ENCODE measurements at places on chromosomes 5 and 9.

GRCh38 chr5:17619354-17619753 is 9.2 kb downstream of the TAF11L12 start:
- no peak for DNase-seq

DNA sequence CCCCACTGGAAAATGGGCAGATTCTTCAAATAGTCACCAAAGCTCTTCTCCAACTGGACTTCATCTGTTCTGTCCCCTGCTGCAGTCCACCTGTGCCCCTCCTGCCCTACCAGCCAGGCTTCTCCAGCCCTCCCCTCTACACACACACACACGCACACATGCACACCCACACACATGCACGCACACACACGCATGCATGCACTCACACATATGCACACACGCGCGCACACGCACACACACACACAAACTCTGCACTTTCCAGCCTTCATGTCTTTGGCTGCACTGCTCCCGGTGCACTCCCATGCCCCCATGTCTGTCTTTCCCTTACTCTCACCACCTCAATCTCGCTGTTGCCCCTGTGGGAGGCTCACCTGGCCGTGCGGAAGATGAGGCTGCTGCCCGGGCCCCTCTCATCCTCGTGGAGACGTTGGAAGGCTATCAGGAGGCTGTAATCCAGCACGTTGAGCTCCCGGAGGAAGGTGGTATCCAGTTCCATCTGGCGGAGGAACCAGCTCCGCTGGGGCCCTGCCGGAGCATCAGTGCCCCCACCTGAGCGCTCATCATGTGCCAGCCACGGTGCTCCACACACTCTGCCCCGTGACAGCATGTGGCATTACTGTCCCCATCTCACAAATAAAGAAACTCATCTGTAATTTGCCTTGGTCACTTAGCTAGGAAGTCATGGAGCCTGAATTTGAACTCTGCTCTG is 5.7 kb downstream of the PIP5KL1 start:
- no peak for DNase-seq

GRCh38 chr5:108727236-108727650 is 20.5 kb upstream of the FER start:
- DNase-seq, result no peak

- no peak for DNase-seq
Measured at GRCh38 chr5:104947076-104947475, 1384.5 kb upstream of the NUDT12 start.

GRCh38 chr5:1879292-1880263 is 3.1 kb downstream of the IRX4 start:
- DNase-seq, result no peak

DNA sequence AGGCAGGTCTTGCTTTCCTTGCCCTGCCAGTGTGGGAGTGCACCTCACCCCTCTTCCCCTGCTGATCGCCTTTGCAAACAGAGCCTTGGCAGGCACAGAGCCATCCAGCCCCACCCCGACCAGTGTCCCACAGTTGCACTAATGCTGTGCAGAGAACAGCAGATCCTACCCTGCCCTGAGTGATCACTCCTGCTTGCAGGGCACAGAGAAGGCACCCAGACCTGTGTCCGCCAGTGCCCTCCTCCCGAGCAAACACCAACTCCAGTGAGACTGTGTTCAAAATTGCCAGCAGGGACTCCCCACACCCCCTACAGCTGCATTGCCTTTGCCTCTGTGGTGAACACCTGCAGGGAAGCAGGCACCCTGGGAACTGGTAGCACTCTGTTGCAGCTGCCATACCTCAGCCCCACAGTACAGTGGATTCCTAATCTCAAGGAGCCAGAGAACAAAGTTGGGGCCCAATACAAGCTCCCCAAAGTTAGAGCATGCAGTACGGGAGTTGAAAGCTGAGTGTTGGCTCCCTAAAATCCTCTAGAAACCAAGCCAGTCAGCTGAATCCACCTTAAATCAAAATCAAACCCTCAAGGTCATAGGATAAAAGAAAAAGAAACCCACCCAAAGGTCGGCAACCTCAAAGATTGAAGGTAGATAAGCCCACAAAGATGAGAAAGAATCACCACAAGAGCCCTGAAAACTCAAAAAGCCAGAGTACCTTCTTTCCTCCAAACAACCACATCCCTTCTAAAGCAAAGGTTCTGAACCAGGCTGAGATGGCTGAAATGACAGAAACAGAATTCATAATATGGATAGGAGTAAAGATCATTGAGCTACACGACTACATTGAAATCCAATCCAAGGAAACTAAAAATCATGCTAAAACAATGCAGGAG is 92.9 kb upstream of the PIK3R1 start:
- DNase-seq, result no peak

DNA sequence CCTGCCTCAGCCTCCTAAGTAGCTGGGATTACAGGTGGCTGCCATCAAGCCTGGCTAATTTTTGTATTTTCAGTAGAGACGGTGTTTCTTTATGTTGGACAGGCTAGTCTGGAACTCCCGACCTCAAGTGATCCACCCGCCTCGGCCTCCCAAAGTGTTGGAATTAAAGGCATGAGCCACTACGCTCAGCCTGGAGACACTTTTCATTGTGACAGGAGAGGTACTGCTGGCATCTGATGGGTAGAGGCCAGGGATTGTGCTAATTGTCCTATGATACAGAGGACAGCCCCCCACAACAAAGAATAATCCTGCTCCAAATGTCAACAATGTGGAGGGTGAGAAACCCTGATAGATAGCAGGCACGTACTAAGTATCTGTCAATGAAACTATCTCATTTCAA is 91.3 kb upstream of the SLC25A48 start:
- DNase-seq, result no peak

- no peak for DNase-seq
Measured at GRCh38 chr5:34703767-34704713, 47.9 kb downstream of the RAI14 start.

DNA sequence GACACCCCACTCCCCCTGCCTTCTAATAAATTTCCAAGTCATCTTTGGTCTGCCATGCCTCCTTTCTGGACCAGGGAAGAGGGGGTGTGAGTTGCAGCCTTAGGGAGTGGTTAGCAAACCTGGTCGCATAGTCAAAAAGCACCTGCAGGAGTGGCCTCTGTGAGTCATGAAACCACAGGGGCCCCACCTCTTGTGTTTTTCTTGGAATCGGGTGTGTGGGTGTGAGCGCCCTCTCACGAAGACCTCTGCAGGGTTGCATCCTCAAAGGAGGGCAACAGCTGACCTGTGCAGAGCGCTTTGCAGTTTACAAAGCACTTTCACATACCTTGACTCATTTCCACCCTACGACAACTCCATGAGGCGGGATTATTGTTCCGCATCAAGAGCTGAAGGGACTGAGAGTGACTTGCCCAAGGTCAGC is 36.8 kb upstream of the TEX48 start:
- peak; percentile 94 for DNase-seq

All from stimulated activated CD4-positive, alpha-beta T cell treated with anti-CD3 and anti-CD28 coated beads, TNF-alpha, amount 100 ng/mL, for 48 hours (primary cell).